Epithelial cell of umbilical artery (primary cell): ENCODE measurements at places on chromosomes 6 and 20. TPM values are rescaled to one million over a fixed set of nuclear protein-coding genes. Genes with fewer than 3 reads are reported as not detected.

COX4I2 gene
- total RNA-seq, result not detected in 2 replicates

BLTP3A gene
- 3.9 and 7.3 TPM in 2 replicates for total RNA-seq

ZNF318 gene
- total RNA-seq, result 3.9 and 4.3 TPM in 2 replicates

ANKRD66 gene
- not detected in 2 replicates for total RNA-seq

CALHM6 gene
- total RNA-seq, result 1.9 TPM in 1 of 2 replicates, not detected in the other

FAM83C gene
- not detected in 2 replicates for total RNA-seq

MEP1A gene
- not detected in 2 replicates for total RNA-seq

NMBR gene
- total RNA-seq, result not detected in 2 replicates
